ENCODE measurements at places on chromosomes 3 and 15.

DNA sequence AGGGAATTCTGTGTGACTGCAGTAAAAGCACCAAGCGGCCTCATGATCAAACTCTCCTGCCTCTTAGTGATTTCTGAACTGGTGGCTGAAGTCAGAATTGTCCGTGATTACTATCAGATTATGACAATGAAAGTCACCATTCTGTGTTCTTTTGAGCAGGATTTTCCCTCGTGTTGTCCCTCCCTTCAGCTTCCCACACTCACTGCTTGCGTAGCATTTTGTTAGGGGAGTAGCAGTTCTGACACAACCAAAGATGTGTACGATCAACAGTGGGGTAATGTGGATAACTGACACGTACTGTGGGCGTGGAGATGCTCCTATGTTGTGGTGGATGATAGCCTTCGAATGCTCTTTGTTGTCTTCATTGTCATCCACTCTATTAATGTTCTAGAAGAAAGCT is 67.8 kb upstream of the ICE2 start:
- no peak for DNase-seq

GRCh38 chr3:161221806-161222600 is 892 bp downstream of the NMD3 start:
- peak; percentile 67 for DNase-seq

DNA sequence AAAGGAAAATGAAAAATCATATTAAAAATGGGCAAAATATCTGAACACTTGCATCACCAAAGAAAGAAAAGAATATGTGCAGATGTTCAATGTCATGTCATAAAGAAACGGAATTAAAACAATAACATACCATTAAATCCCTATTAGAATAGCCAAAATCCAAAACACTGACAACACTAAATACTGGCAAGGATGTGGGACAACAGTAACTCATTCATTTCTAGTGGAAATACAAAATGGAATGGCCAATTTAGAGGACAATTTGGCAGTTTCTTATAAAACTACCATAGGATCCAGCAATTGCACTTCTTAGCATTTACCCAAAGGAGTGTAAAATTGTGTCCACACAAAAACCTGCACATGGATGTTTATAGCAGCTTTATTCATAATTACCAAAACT is 542.5 kb upstream of the UBE2E2 start:
- no peak for DNase-seq

DNA sequence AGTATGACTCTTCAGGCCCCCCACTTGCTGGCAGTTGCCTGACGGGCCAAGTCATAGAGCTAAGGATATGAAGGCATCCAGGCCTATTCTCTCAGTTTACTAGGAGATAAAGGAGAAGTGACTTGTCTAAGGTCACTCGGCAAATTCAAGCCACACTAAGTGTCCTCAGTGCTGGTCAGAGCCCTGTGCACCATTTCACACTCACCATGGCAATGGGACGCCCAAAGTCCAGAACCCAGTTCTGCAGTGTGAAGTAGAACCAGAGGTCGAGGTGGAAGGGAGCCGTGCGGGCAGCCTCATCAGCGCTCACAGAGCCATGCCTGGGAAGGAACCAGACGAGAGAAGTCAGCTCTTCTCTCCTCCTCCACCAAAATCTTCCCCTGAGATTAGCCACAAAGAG is 11.2 kb downstream of the CLN6 start:
- no peak for DNase-seq

- no peak for DNase-seq
Observed at GRCh38 chr3:155188031-155188430, 105.5 kb downstream of the STRIT1 start.

Measured in inflammatory macrophage (primary cell).